ENCODE measurements at places on chromosomes 3 and 15.
A peak's percentile ranks its signal among the peaks of the same experiment; 100 is the strongest.

DNA sequence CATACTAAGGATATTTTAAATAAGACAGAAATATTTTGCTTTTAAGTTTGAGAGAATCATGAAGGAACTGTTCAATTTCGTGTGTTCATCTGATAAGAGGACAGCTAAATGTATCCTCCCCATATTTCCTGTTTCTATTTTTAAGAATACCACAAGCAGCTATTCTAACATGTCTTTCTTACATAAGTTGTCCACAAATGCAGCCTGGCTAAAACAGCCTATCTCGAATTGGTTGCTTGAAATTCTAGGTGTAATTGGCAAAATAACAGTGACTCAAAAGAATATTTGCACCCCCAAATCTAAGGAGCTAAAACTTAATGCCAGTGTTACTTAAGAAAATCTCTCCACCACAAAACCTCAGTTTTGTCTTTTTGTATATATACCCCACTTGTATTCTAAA is 35.0 kb downstream of the BTLA start:
- DNase-seq = no peak

- no peak for DNase-seq
Observed at GRCh38 chr15:63474810-63475316, 29.5 kb upstream of the USP3 start.

- peak; percentile 44 for DNase-seq
Observed at GRCh38 chr15:58515807-58516206, 84.0 kb downstream of the LIPC start.

GRCh38 chr3:5388091-5388490 is 200.6 kb downstream of the EDEM1 start:
- DNase-seq = no peak

DNA sequence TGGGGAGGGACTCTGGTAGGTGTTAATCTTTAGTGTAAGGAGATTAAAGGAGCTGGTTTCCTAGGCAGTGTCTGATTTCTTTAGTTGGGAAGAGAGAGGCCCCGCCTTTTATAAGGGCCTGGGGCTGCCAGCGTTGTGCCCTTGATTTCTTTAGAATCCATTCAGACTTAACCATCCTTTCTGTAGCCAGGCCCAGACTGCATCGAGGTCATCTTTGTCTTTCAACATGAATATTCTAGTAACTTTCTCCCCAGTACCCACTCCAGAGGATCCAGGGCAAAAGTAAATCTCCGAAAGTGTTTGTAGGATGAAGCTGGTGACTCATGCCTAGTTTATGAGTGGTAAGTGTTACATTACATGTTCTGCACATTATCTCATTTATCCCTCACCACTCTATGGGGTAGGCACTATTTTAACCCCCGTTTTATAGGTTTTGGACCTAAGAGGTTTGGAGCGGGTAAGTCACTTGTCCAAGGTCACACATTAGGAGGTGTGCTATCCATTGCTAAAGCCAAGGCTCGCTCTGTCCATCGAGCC is 11.8 kb upstream of the USP3 start:
- no peak for DNase-seq

GRCh38 chr15:70608144-70608543 is 155.2 kb downstream of the UACA start:
- no peak for DNase-seq

GRCh38 chr3:13009132-13009945 is 63.9 kb downstream of the IQSEC1 start:
- peak; percentile 73 for DNase-seq

DNA sequence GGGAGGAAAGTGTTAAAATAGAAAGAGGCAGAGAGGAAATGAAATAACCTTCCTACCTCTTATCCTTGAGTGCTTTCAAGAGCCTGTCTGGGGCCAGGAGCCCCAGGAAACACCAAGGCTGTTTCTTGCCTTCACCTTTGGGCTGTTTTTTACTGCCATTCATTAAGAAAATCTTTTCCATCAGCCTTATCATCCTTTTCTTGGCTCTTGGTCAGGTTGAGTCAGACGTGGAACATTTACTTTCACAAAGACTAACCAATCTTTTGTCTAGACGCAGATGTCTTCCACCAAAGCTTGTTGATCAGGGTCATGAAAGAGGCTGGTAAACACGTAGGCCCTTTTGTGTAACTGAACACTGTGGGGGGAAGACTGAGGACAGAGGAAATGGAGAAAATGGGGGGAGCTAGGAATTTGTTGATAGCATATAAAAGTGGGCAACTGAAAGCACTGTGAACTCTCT is 151.0 kb upstream of the THBS1 start:
- DNase-seq = no peak

DNA sequence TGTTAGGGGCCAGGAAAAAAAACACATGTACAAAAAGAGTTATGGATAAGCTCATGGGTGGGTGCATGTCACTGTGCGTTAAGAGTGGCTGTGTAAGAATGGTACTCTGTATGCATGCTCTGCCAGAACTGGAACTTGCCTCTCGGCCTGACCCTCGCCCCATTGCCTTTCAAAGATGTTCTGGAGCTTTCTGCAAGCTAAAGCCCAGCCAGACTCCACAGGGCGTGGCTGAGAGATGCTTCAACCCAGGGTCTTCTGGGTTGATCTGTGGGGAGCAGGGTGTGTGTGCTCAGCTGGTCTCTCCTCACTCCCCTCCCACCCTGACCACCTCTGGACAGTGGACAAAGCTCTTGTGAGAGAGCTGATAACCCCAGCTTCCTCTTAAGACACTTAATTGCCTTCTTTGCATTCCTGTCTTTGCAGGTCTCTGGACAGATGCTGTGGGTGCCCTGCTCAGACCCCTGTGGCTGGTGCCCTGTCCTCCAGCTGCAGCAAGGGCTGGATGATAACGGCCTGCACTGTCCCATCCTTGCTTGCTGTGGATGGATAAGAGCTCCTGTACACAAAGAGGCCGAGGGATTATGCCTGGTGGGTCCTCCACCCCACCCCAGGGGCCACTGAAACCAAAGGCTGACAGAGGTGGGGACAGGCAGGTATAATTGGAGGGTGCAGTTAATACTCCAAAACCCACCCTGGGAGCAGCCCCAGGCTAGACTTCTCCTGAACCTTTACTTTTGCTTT is 28.7 kb downstream of the ALDH1L1 start:
- DNase-seq = no peak

- DNase-seq = no peak
Observed at GRCh38 chr15:90680371-90680935, 36.7 kb upstream of the BLM start.

GRCh38 chr3:53238886-53239285 is 16.9 kb downstream of the TKT start:
- DNase-seq = no peak

GRCh38 chr3:190108804-190109203 is 11.9 kb downstream of the P3H2 start:
- DNase-seq = no peak

GRCh38 chr15:94383706-94384105 is 152.3 kb downstream of the MCTP2 start:
- no peak for DNase-seq

GRCh38 chr15:78223396-78224022 is 10.9 kb downstream of the ACSBG1 start:
- DNase-seq = no peak

DNA sequence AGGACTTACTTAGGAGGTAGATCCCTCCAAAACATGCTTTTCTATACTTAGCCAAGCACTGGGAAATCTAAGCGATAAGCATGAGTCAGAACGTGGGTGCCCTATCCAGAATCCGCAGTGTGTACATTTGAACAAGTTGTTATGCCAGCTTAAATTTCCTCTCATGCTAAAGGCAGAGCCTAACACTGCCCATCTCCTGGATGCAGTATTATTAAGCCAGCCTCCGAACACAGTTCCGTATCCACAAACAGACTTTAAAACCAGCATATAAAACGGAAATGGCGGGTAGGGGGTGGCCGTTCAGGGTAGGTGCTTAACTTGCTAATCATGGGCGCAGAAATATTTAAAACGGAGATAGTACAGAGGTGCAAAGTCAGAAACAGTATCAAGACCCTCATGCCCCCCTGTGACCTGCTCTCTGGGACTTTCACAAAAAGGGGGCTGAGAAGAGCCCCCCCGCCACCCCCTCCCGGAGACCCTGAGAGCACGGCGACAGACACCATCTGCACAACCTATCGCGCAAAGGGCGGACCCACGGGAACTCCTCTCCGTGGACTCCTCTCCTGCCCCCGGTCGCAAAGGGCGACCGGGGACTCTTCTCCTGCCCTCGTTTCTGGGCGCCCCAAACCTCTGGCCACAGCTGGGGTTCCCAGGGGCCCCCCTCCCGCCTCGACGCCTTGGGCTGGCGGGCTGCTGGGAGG is 889 bp upstream of the LRRIQ4 start:
- DNase-seq = peak; percentile 32

DNA sequence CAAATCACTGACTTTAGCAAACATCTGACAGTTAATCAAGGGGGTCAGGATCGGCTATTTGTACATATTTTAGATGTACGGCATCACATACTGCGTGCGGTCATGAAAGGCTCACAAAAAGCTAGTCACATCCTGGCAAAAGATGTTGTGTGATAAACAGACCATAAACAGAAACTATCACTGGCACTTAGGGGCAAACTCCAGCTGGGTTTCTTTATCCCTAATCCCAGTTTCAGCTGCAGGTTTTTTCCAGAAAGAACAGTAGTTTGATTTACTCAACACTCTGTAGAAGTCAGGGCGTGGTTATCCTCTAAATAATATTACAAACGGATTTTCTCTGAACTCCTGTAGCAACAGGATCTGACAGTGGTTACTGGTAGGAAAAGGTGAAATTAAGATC is 112.4 kb upstream of the BHLHE40 start:
- DNase-seq = no peak

DNA sequence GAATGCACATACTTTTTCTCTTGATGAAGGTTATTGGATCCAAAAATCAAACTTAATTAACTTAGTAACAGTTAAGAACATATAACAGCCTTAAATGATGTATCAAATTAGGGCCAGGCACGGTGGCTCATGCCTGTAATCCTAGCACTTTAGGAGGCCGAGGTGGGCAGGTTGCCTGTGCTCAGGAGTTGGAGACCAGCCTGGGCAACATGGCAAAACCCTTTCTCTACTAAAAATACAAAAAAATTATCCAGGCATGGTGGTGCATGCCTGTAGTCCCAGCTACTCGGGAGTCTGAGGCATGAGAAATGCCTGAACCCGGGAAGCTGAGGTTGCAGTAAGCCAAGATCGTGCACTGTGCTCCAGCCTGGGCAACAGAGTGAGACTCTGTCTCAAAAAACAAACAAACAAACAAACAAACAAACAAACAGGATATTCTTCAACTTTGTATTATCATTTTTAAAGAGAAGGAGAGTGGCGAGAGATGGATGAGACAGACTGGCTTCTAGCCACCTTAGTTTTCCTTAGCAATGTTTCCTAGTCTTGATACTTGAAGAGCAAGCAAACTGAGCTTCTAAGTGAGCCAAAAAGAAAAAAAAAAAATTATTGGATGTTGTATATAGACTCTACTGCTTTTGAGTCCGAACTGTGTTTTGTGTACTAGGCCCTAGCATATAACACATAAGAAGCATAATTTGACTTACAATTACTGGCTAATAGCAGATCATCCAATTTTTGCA is 13.8 kb downstream of the SPRED1 start:
- DNase-seq = no peak

DNA sequence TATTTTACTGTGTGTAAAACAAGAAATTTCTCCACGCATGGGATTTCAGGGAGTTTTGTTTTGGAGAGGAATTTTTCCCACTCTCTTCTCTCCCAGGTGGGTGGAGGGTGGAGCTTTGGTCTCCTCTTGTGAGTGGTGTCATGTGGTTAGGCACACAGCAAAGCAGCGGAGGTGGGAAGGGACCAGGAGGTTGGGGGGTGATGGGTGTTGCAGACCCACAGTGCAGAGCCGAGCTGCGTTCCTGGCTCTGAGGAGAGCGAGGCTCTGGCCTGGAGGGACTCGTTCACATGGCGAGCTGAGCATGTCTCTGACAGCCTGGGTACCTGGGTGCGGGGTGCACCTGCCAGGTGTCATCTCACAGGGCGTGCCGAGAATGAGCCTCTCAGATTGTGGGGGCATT is 87.8 kb downstream of the RYR3 start:
- DNase-seq = no peak

DNA sequence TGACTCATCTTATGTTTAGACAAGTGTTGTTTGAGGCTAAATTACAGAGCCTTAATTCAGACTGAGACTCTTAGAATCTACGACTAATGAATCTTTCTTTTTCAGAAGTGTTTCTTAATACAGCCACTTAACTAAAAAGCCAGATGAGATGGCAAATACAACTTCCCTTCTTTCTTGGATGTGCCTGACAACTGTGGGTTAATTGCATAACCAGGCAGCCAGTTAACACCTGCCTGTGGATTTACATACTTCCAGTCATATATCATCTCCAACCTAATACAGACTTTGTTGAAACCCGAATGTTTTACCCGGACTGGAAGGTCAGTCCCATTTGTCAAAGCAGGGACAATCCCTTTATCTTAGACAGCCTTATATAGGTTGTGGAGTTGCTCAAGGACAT is 297.6 kb downstream of the VPS13C start:
- DNase-seq = no peak

DNA sequence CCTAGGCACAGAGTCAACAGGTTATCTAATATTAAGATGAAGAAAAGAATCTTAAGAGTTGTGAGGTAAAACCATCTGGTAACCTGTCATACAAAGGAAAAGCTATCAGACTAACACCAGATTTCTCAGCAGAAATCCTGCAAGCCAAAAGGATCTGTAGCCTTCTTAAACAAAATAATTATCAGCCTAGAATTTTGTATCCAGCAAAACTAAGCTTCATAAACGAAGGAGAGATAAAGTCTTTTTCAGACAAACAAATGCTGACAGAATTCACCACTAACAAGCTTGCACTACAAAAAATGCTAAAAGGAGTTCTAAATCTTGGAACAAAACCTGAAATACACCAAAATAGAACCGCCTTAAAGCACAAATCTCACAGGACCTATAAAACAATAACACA is 9.9 kb upstream of the IGSF11 start:
- no peak for DNase-seq

DNA sequence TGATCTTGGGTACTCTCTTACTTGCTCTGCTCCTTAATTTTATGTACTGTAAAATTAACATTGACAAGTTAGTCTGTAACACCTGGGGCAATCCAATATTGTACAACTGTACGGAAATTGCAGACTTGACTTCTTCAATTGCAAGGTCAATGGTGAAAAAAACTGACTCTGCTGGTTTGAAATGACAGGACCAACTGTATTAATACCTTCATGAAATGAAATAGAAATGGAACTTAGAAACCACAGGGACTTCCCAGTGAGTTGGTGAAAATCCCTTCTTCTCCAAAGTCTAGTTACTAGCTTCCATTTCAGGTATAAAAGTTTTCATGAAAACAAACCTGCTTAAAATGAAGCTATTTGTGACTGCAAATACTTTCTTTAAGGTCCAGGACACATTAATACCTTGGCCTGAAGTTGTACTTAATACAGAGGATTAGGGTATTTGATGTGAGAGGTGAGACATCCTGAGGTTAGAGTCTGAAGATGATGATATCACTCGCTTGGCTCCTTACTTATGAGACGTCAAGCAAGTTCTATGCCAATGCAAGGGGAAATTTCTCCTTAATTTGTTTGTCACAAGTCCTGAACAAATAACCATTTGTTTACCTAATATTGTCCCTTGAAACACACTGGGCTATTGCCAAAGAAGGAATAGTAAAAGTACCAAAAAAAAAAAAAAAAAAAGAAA is 226.2 kb upstream of the TP63 start:
- DNase-seq = no peak

All from stimulated activated CD8-positive, alpha-beta memory T cell treated with anti-CD3 and anti-CD28 coated beads, Interleukin-4, amount 100 ng/mL, for 48 hours (primary cell).